Activated T-cell treated with anti-CD3 and anti-CD28 coated beads, Interleukin-2, amount 50 U/mL, for 4 hours (primary cell): ENCODE measurements at places on chromosomes 7 and 10. TPM values are rescaled to one million over a fixed set of nuclear protein-coding genes. Genes with fewer than 3 reads are reported as not detected.

The C10orf62 gene
- total RNA-seq, result not detected

The TAX1BP1 gene
- 62.0 TPM for total RNA-seq

The SEMA3E gene
- not detected for total RNA-seq

- DNase-seq, result no peak
These were observed 10.9 kb downstream of the CDCA7L start for GRCh38 chr7:21934808-21935207.

DNA sequence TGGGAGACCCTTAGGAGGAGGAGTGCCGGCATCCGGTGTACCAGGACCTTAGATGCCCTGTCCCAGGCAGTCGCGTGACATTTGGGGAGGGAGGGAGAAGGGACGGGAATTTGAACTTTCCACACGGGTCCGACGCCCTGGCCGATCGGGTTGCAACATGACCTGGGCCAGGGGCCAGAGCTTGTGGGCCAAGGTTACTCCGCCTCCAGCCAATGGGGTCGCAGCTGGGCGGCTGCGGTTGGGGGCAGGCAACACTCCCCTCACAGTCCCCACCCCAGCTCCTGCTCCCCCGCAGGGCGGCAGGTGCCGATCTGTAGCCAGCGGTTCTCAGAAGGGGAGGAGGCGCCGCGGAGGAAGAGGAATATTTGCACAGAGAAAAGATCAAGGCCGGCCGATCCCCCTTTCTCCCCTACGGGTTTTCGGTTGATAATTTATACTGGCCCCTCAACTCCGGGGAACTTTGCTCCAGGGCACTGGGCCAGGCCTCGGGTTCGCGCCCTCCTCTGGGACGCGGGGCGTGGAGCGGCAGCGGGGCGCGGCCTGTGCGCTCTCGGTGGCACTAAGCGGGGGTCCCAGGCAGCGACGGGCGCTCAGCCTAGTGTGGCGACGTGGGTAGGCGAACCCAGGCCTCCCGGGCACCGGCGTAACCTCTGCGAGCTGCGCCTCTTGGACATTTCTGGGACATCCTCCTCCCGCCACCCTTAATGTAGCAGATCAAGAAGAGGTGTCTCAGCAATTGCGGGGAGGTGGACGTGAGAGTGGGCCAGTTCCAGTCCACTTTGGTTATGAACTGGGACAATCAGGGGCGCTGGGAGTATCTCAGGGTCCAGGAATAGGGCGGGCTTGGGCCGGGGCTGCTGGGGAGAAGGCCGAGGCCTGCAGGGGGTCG lies 1.2 kb downstream of the MLXIPL start:
- DNase-seq, result no peak

- no peak for DNase-seq
These were observed 14.8 kb downstream of the CCL24 start for GRCh38 chr7:75798770-75799169.

DNA sequence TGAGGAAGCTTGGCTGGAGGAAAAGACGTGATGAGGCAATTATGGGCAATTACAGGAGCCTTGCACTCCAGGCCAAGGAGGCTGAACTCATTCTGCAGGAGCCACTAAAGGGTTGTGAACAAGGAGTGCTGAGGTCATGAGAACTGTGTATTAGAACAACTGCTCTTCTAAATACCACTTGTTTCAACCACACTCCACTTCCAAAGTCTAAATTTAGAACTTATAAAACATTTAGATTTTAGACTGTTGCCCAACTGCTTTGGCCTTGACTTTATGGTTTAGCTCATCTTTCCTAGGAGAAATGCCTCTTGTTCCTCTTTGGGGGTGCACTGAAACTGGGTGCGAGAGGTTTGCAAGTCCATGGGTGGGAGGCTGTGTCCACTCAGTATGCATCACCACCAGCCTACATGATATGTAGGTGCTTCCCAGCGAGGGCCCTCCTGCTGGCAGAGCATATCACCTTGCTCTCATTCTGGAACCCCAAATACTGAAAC lies 199.7 kb upstream of the AOAH start:
- DNase-seq, result no peak

DNA sequence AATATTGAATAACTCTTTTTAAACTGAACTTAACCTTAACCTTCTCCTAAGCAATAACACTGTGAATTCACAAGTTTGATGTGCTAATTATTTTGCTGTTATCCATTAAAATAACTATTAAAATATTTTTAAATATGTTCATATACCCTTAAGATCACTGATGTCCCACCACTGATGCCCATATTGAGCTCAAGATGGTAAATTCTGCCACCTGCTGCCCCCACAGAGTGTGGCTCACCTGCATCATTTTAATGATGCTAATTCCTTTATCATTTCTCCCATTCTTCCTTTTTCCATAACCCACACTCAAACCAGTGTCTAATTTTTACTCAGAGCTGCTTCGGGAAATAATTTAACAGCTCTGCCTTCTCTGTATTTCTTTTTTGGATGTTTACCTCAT lies 82.3 kb upstream of the ARID5B start:
- no peak for DNase-seq

DNA sequence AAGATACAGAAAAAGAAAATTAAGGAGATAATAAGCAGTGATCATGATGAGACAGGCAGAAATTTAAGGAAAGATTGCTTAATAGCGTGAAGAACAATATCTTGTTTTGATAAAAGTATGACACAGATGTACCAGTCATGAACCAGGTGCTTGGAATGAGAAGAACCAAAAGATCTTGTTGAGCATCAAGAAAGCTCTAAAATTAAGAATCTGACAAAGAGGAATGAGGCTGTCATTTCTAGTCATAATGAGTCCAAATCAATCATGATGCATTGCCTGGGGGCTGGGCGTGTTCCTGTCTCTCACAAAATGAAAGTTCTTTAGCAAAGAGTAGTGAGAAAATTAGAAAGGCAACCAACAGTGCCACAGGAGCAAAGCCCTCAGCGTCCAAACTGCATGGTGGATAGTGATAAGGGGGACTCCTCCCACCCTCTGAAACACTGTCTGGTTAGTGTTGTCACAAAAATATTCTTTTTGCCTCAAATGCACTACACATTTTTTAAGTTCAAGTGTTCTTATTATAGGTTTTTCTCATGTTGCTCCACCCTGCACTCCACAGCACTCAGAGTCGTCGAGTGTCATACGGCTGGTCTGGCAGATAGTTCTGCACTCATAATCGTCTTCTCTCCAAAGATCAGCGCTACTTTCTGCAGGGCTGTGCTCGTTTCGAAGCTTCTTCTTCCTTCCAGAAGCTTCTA lies 439.6 kb downstream of the TNS3 start:
- DNase-seq, result no peak
